Osteoblast (primary cell): ENCODE measurements at places on chromosomes 11 and 22. TPM values are rescaled to one million over a fixed set of nuclear protein-coding genes. Genes with fewer than 3 reads are reported as not detected.

MRGPRF gene
- total RNA-seq: 39.4 and 41.5 TPM in 2 replicates

- DNase-seq: no peak
- H3K4me1 ChIP-seq: no peaks in the 10 kb centered on the region
- H3K4me3 ChIP-seq: no peak overlapping the region
- no peaks in the 10 kb centered on the region for H3K36me3 ChIP-seq
- peaks cover 16% of the 10 kb centered on the region for H3K27me3 ChIP-seq
Measured at GRCh38 chr11:107609400-107610218, 18.7 kb downstream of the ELMOD1 start.

TPBGL gene
- total RNA-seq: not detected in 2 replicates

DNA sequence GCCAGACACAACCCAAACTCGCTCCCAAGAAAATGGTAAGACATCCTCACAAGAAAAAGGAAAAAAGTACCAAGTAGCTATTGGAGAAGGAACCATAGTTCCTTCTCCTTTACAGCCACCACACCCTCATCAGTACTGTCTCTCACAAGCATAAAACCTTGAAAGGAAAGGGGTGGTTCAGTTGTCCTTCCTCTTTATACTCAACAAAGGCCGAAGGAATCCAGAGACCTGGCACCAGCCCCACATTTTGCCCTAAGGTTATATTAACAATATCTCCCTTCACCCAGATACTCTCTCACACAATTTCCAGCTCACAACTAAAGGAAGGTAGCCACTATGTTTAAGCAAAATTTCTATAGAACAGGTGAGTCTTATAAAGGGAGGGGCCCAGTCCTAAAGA, 8.5 kb downstream of the FHIP1B start:
- no peak overlapping the region for H3K4me3 ChIP-seq
- no peak overlapping the region for H3K27ac ChIP-seq
- H3K4me1 ChIP-seq: no peaks in the 10 kb centered on the region

PIWIL4 gene
- 1.8 and 2.1 TPM in 2 replicates for total RNA-seq

OR51B2 gene
- not detected in 2 replicates for total RNA-seq

CFL1 gene
- 607 and 704 TPM in 2 replicates for total RNA-seq

DNA sequence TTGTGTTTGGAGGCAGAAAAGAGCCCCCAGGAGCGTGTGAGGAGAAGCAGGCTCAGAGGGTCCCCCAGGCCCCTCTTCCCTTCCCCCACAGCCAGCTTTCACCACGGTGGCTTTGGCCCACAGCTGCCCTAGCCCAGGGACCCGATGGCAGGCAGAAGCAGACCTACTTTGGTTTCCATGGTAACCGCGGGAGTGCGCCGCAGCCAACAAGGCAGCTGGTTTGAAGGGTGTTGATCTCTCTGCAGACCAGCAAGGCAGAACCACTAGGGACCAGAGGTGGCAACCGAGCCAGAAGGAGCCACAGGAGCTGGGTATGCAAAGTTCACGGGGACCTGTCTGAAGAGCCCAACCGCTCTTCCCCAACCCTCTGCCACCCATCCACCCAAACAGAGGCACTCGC, 69.4 kb downstream of the BUD13 start:
- no peaks in the 10 kb centered on the region for H3K4me1 ChIP-seq
- peaks cover 21% of the 10 kb centered on the region for H3K27me3 ChIP-seq
- no peak overlapping the region for H3K4me3 ChIP-seq
- no peaks in the 10 kb centered on the region for H3K36me3 ChIP-seq
- H3K27ac ChIP-seq: no peak overlapping the region

DNA sequence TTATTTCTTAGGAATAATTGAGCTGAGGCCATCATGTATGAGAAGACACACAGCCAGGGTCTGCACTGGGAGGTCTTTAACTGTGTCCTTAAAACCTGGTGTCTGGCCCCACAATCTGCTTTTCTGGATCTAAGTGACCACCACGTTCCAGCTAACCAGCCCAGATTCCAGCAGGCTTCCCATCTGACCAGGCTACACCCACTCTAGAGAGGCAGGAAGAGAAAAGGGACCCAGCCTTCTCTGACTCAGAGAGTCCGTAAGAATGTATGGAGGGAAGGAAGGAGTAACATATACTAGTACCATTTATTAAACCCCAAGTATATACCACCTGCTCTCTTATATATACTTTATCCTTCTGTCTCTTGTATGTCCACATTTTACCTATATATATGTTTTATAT, 80.1 kb downstream of the LDLRAD3 start:
- no peaks in the 10 kb centered on the region for H3K27me3 ChIP-seq
- H3K4me3 ChIP-seq: no peak overlapping the region
- H3K27ac ChIP-seq: no peak overlapping the region
- peaks cover 6% of the 10 kb centered on the region for H3K4me1 ChIP-seq
- no peak for DNase-seq
- no peaks in the 10 kb centered on the region for H3K36me3 ChIP-seq

- peak overlapping the region; percentile 35 for H3K4me3 ChIP-seq
- H3K4me1 ChIP-seq: no peaks in the 10 kb centered on the region
- no peak overlapping the region for H3K27ac ChIP-seq
- no peaks in the 10 kb centered on the region for H3K27me3 ChIP-seq
Measured at GRCh38 chr11:84720706-84721402, 906.3 kb downstream of the DLG2 start.
